ENCODE measurements at places on chromosomes 6 and 20.

- DNase-seq, result no peak
These were observed 14.9 kb downstream of the EBF4 start for GRCh38 chr20:2707353-2708072.

- no peak for DNase-seq
These were observed 3.5 kb downstream of the CST9 start for GRCh38 chr20:23602241-23602640.

DNA sequence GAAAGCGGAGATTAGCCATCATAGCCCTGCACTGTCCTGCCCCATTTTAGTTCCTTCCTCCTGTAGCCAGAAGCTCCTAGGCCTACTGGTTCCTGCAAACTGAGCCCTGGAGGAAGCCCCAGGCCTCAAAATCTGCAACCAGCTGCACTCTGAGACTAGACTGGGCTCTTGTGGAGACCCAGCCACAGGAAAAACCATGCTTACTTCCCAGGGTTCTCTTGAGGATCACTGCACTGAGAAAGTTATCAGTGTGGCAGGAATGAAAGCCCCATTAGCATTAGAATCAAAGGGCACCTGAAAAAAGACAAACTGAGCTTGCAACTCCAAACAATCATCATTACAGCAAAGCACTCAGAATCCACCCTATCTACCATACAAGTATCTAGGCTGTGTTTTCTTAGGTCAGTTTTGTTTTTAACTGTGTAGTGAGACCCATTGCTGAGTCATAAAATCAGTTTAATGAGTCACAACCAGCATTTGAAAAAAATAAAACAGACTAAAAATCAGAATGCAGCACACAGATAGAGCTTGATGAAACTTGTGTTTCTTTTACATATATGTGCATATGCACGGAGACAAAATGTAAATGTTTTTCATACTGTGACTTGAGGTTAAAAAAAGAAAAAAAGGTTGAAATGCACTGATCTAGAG, 91.0 kb downstream of the UNC5CL start:
- no peak for DNase-seq

GRCh38 chr6:3222506-3223038, 4.9 kb downstream of the TUBB2B start:
- DNase-seq, result no peak

DNA sequence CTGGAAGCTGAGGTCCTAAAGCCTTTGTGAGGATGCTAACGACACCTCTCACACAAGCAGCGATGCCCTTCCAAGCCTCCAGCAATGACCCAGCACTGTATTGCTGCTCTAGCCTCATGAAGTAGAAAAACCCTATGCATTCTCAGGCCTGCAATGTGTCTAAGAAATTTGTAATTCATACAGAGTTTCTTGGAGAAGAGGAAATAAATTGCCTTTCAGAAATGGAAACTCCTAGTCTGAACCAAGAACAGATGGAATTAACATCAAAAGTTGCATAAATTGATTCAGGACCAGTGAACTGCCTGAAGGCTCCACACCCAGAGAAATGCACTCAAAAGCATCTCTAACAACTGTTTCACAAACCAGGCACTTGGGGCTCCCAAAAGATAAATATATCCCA, 353.6 kb downstream of the ADGRB3 start:
- DNase-seq, result no peak

GRCh38 chr20:58911309-58911708, 58.8 kb downstream of the GNAS start:
- DNase-seq, result no peak

- DNase-seq, result no peak
These were observed 111.0 kb downstream of the RCAN2 start for GRCh38 chr6:46380152-46380807.

- DNase-seq, result no peak
These were observed 380.0 kb downstream of the BTBD9 start for GRCh38 chr6:38259736-38260135.

DNA sequence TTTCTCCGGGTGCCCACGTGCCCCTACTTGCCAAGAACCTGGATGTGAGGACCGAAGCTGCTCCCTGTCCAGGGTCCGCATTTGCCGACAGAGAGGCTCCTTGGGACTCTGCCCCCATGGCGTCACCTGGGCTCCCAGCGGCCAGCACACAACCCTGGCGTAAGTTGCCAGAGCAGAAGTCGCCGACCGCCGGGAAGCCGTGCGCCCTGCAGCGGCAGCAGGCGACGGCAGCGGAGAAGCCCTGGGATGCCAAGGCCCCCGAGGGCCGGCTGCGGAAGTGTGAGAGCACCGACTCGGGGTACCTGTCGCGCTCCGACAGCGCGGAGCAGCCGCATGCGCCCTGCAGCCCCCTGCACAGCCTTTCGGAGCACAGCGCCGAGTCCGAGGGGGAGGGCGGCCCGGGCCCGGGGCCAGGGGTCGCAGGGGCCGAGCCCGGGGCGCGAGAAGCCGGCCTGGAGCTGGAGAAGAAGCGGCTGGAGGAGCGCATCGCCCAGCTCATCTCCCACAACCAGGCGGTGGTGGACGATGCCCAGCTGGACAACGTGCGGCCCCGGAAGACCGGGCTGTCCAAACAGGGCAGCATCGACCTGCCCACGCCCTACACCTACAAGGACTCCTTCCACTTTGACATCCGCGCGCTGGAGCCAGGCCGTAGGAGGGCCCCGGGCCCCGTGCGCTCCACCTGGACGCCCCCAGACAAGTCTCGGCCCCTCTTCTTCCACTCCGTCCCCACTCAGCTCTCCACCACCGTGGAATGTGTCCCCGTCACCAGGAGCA, 28.3 kb downstream of the ZNF831 start:
- DNase-seq, result no peak

- no peak for DNase-seq
These were observed 111.9 kb downstream of the FOXO3 start for GRCh38 chr6:108672641-108673040.

All from NCI-H1092 (cell line).